Activated CD4-positive, alpha-beta memory T cell treated with anti-CD3 and anti-CD28 coated beads, Interleukin-2, amount 10 ng/mL, durations not matched to agents 7 days and 5 days (primary cell): ENCODE measurements at places on chromosomes 16 and 17.
A peak's percentile ranks its signal among the peaks of the same experiment; 100 is the strongest.

GRCh38 chr17:27276653-27277156, 17.2 kb upstream of the WSB1 start:
- DNase-seq: no peak

- no peak for DNase-seq
Measured at GRCh38 chr17:31653691-31654090, 205.4 kb downstream of the COPRS start.

DNA sequence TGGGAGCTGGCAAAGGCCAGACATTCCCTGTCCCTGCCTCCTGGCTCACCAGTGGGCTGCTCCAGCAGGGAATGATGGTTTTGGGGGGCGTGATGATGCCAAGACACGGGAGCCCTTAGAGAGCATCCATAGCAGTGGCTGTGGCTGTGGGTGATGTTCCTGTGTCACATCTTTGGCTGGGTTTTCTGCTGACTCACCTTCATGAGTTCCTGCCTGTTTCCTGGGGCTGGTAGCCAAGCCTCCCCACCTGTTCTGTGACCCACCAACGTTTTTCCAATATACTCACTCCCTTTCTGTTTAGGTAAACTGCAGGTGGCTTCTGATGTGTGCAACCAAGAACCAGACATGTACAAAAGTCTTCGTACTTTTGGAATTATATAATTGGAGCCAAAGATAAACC, 16.5 kb upstream of the NF1 start:
- no peak for DNase-seq

GRCh38 chr16:88019821-88020515, 68.7 kb downstream of the BANP start:
- DNase-seq: no peak

DNA sequence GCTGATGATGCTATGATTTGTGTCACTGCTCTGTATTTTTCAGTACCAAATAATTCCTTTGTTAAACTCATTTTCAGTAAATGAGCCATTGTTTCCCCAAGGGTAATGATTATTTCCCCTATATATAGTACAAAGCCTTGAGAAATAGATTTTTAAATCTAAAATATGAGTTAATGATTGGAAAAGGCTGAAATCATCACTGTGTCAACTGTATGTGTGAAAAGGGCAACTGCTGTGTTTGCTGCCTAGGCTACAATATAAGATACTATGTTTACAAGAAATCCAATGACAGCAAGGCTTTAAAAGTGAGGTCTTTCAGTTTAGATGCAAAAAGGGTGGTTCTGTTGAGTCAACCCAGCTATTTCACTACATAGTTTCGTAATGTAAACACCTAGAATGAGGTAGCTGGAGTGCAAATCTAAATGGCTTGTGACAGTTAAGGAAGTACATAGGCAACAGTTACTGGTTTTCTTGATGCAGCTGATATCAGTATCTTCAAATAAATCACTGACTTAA, 15.3 kb downstream of the NLK start:
- DNase-seq: no peak

- no peak for DNase-seq
Measured at GRCh38 chr16:89491974-89492687, 1.8 kb upstream of the ANKRD11 start.

GRCh38 chr16:63453261-63453660, 1417.0 kb upstream of the CDH8 start:
- DNase-seq: no peak

DNA sequence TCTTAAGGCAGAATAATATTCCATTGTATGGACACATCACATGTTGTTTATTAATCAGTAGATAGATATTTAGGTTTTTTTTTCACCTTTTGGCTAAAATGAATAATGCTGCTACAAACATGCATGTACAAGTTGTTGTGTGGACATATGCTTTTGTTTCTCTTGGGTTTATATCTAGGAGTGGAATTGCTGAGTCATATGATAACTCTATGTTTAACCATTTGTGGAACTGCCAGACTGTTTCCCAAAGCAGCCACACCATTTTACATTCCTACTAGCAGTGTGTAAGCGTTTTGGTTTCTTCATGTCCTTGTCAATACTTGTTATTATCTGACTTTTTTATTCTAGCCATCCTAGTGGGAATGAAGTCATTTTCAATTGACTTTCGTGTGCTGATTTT, 21.3 kb downstream of the CYLD start:
- no peak for DNase-seq

GRCh38 chr16:68786685-68787418, 49.8 kb downstream of the CDH1 start:
- no peak for DNase-seq

- DNase-seq: peak; percentile 24
Measured at GRCh38 chr16:12340151-12340733, 363.7 kb downstream of the SNX29 start.
